ENCODE measurements at places on chromosomes 12 and 14. TPM values are rescaled to one million over a fixed set of nuclear protein-coding genes. Genes with fewer than 3 reads are reported as not detected.

TM9SF1 gene
- total RNA-seq, result 53.6 TPM

OLR1 gene
- not detected for total RNA-seq

CLEC7A gene
- total RNA-seq, result 0.09 TPM

SYCP3 gene
- total RNA-seq, result 0.09 TPM

HEBP1 gene
- total RNA-seq, result 20.3 TPM

TMEM120B gene
- total RNA-seq, result 9.0 TPM

KLRF2 gene
- total RNA-seq, result not detected

MMP17 gene
- 16.4 TPM for total RNA-seq

VPS33A gene
- 18.2 TPM for total RNA-seq

SYT1 gene
- 1.7 TPM for total RNA-seq

CCT2 gene
- total RNA-seq, result 271 TPM

RGS6 gene
- total RNA-seq, result not detected

SFSWAP gene
- total RNA-seq, result 17.0 TPM

INF2 gene
- total RNA-seq, result 65.7 TPM

SIVA1 gene
- 99.4 TPM for total RNA-seq

PHETA1 gene
- 7.9 TPM for total RNA-seq

WDR20 gene
- total RNA-seq, result 13.6 TPM

MMP14 gene
- total RNA-seq, result 236 TPM

TCTN1 gene
- total RNA-seq, result 8.0 TPM

GPRC5D gene
- not detected for total RNA-seq

ACOT4 gene
- total RNA-seq, result 0.27 TPM

SERPINA3 gene
- total RNA-seq, result 36.9 TPM

CLEC9A gene
- total RNA-seq, result not detected
